Endothelial cell of umbilical vein (primary cell): ENCODE measurements at places on chromosomes 5 and 9.

DNA sequence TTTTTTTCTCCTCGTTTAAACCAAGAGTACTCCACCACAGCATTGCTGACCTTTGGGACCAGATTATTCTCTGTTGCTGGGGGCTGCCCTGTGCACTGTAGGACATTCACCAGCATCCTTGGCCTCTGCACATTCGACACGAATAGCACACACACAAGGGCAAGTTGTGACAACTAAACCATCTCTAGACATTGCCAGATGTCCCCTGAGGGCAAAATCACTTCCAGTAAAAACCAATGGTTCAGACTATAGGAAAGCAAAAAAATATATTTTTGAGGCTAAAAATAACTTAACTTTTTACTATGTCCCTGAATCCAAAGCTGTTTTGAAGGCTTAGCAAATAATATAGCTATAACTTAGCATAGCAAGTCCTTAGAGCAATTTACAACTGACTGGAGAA lies 65.9 kb downstream of the SEMA5A start:
- H3K27me3 ChIP-seq, result no peaks in the 10 kb centered on the region
- no peaks in the 10 kb centered on the region for H3K4me1 ChIP-seq
- no peaks in the 10 kb centered on the region for H3K36me3 ChIP-seq
- no peak overlapping the region for H3K4me3 ChIP-seq
- DNase-seq, result no peak

GRCh38 chr5:76958991-76959767 lies 6.3 kb downstream of the CRHBP start:
- DNase-seq, result peak; percentile 83
- H3K27me3 ChIP-seq, result peaks cover 12% of the 10 kb centered on the region
- peaks cover 15% of the 10 kb centered on the region for H3K4me1 ChIP-seq
- H3K27ac ChIP-seq, result peak overlapping the region; percentile 9

DNA sequence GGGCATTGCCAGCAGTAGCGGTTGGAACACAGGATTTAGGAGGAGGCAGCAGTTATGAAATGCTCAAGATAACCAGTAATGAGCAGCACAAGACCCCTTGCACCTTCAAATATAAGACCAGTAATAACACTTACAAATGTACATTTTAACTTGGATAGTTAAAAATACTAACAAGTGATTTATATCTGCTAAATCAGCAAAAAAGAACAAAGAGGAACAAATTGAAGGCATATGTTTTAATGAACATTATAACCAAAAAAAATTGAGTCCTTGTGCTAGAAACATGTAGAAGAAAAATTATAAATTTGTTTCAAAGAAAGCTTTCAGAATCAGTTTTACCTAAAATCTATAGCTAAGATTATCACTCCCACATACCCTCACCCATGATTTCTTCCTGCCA lies 52.0 kb downstream of the ALDH7A1 start:
- H3K4me1 ChIP-seq, result no peaks in the 10 kb centered on the region
- no peak for DNase-seq
- no peaks in the 10 kb centered on the region for H3K27me3 ChIP-seq
- no peak overlapping the region for H3K4me3 ChIP-seq
- no peak overlapping the region for H3K27ac ChIP-seq

GRCh38 chr9:134872482-134873231 lies 8.0 kb upstream of the FCN2 start:
- H3K27me3 ChIP-seq, result no peaks in the 10 kb centered on the region
- no peak overlapping the region for H3K27ac ChIP-seq
- no peak for DNase-seq
- no peaks in the 10 kb centered on the region for H3K36me3 ChIP-seq
- H3K4me1 ChIP-seq, result no peaks in the 10 kb centered on the region

DNA sequence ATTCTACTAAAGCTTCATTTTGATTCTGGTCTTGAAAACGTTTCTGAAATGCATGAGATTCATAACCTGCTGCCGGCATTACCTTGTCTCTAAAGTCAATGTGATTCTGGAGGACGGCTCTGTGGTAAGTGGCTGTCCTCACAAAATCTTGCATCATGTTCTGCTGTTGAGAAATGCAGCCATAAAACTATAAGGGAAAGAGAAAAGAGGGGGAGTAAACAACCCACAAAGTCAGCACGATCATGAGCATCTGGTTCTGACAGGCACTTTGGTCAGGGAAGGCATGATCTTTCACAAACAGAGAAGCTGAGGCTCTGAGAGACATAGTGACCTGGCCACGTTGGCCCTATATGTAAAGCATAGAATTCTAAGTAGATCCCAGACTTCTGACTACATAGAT lies 168.9 kb upstream of the PUM3 start:
- no peaks in the 10 kb centered on the region for H3K4me1 ChIP-seq
- no peaks in the 10 kb centered on the region for H3K27me3 ChIP-seq
- DNase-seq, result no peak
- H3K27ac ChIP-seq, result no peak overlapping the region
- H3K36me3 ChIP-seq, result no peaks in the 10 kb centered on the region

GRCh38 chr5:115329475-115329874 lies 33.0 kb upstream of the CCDC112 start:
- H3K4me3 ChIP-seq, result no peak overlapping the region
- no peak for DNase-seq
- H3K27me3 ChIP-seq, result no peaks in the 10 kb centered on the region
- H3K4me1 ChIP-seq, result no peaks in the 10 kb centered on the region
- H3K36me3 ChIP-seq, result no peaks in the 10 kb centered on the region

GRCh38 chr9:129979071-129979745 lies 63.8 kb downstream of the FNBP1 start:
- H3K27me3 ChIP-seq, result no peaks in the 10 kb centered on the region
- no peak overlapping the region for H3K4me3 ChIP-seq
- no peak overlapping the region for H3K27ac ChIP-seq
- DNase-seq, result peak; percentile 61
- H3K36me3 ChIP-seq, result no peaks in the 10 kb centered on the region

DNA sequence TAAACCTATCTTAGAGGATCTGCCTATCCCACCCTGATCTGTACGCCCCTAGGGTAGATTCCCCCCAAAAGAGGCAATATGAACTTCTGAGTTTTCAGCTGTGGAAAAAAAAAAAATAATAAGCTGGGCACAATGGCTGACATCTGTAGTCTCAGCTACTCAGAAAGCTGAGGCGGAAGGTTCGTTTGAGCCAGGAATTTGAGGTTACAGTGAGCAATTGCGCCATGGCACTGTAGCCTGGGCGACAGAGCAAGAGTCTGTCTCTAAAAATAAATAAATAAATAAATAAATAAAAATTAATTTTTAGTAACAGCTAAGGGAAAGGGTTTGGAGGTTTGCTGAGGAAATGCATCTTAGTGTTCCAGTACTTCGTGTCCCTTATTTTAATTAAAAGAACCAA lies 21.1 kb upstream of the SLC28A3 start:
- no peak overlapping the region for H3K27ac ChIP-seq
- no peaks in the 10 kb centered on the region for H3K4me1 ChIP-seq
- no peaks in the 10 kb centered on the region for H3K27me3 ChIP-seq
- no peak for DNase-seq

DNA sequence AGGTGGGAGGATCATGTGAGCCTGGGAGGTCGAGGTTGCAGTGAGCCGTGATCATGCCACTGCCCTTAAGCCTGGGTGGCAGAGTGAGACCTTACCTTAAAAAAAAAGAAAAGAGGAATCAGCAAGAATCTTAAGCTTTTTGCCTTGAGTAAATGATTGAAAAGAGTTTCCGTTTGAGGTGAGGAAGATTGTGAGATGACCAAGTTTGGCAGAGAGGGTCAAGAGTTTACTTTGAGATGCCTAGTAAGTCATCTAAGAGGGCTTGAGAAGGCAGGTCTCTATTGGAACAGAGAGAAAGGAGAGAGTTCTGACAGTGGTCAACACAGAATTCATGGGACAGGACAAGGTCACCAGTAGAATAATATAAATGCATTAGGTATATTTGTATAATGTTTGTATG lies 572.1 kb downstream of the TLE4 start:
- DNase-seq, result no peak
- no peaks in the 10 kb centered on the region for H3K27me3 ChIP-seq
- no peak overlapping the region for H3K4me3 ChIP-seq
- no peak overlapping the region for H3K27ac ChIP-seq
- H3K36me3 ChIP-seq, result no peaks in the 10 kb centered on the region
